ENCODE measurements at places on chromosomes 2 and 18.

DNA sequence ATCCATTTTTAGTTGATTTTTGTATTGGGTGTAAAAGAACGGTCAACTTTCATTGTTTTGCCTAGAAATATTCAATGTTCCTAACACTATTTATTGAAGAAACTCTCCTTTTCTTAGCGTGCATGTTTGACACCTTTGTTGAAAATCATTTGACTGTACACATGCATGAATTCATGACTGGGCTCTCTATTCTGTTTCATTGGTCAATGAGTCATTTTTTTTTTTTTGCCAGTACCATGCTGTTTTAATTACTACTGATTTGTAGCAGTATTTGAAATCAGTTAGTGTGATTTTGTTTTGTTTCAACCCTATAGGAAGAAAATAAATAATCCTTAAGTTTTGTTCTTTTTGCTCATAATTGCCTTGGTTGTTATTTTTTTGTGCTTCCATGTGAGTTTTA lies 828.7 kb downstream of the SUCLG1 start:
- no peak for DNase-seq

- no peak for DNase-seq
Measured at GRCh38 chr2:181658444-181658843, 1.5 kb upstream of the CERKL start.

DNA sequence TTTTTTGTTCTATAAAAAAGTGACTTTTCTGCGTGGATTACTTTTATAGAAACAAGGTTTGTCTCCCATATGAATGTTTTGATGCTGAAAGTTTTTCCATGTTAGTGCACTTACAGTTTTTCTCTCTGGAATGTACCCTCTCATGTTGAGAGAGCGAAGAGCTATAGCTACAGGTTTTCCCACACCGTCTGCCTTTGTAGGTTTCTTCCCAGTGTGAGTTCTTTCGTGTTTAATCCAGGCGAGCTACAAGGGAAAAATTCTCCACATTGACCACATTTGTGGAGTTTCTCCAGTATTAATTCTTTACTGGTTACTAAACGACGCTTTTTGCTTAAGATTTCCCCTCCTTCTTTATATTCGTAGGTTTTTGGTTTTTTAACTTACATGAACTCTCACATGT lies 85.1 kb downstream of the ACSL3 start:
- no peak for DNase-seq

DNA sequence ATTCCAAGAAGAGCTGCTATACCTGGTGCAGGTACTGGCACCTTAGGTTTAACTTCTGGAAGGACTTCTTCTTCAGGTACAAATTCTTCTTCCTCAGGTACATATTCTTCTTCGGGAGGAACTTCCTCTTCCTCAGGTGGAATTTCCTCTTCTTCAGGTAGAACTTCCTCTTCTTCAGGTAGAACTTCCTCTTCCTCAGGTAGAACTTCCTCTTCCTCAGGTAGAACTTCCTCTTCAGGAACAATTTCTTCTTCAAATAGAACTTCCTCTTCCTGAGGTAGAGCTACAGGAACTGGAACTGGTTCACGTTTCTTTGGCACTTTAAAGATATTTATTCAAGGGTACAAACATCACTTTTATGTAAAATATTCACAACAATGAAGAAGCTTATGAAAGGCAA lies 129.6 kb downstream of the TTN start:
- DNase-seq = no peak

DNA sequence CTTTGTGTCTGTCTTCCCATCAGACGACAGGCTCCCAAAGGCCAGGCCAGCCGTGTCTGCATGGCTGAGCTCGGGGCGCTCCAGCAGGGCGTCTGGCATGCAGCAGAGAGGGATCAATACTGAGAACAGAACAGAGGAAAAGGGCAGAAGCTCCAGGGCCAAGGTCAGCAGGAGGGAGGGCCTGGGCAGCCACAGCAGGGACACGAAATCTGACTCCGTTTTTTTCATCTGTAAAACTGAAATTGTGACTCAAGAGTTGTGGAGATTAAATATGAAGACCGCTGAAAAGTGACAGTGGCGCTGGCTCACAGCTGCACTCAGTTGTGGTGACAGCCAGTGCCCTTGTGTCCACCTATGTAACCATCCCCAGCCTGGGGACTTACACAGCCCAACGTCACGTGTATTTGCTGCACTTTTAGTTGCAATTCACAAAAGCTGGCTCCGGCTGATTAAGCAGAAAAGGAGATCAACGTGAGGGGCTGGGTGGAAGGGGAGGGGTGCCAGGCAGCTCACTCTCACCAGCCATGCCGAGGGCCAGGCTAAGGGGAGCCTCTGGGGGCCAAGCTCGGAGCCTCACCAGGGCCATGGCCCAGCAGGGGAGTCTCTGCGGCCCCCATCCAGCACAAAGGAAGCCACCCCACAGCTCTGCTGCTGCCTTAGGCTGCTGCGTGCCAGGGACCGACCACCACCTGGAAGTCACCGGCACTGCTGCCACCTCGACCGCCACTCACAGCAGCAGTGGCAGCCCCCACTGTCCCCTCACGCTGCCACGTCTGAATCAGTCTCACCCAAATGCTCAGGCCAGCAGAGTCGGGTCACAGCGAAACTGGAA lies 74.7 kb downstream of the EIPR1 start:
- DNase-seq = no peak

GRCh38 chr2:85702172-85702571 lies 8.0 kb downstream of the GNLY start:
- no peak for DNase-seq

DNA sequence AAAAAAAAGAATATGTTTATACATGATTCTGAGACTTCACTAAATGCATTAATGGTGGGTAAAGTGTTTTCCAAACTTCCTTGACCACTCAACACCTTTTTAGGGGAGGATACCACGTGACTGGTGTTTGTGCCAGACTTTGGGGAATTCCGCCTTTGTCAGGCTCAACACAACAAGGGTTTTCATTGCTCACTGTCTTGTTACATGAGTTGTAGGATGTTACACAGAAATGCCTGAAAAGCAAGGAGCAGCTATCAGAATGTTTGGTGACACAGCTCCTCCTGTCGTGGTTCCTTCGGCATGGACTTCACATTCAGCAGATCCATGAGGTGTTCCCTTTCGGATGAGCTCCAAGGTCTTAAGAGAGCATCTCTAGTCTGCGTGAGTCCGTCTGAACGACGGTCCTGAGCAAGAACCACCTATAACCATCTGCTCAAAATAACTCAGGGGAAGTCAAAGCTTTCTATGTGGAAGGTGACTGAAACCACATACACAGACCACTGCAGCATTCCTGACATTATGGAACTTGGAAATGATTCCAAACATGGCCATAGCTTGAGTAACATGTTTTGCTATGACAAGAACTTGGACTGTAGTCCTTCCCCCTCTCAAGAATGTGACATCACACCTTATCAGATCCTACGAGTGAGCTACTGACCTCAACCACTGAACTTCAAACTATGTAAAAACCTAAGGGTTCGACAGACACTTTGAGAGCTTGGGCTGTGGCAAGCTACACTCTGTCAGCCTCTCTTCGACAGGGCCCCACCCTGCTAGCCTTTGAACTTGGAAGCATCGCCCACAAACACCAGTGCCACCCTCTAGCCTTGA lies 57.5 kb downstream of the MCFD2 start:
- DNase-seq = no peak

DNA sequence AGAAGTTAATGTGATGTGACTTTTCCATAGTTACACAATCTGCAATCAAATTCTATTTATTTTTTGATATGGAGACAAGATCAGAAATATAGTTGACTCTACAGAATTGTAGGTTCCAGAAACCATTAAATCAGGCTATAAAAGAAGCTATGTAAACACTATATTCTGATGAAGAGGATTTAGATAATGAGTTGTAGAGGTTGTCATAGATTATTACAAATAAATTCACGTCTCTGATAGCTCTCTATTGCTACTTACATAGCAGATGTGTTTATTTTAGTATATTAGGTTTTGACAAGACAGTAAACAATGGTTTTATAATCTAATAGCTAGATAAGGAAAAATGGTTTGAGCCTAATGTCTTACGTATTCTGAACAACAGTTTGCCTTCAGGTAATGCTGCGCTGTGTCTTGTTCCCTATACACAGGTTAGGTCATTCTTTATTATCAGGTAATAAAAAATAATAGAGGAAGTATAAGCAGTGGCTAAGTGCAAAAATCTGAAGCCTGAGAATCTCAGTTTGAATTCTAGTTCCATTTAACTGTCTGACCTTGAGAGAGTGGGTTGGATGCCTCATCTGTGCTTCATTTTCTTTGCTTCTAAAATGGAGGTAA lies 93.4 kb downstream of the PPP1R1C start:
- DNase-seq = no peak

DNA sequence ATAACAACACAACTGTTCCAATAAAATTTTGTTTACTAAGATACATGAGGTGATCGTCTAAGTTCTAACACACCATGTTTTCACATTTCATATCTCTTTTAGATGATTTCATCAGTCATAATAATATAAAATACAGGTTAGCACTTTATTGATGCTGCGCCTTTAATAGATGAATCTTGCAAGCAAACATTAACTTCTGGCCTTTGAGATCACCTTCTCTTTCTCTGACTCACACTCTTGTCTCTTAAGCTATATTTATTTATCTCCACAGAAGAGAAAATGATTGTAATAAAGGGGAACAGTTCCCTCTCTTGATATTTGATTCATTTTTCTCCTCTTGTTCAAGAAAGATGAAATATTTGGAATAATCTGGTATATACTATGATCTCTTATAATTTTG lies 603.3 kb upstream of the POU3F3 start:
- no peak for DNase-seq

GRCh38 chr2:127612111-127612822 lies 33.7 kb upstream of the GPR17 start:
- no peak for DNase-seq

GRCh38 chr2:163626639-163627109 lies 109.1 kb downstream of the FIGN start:
- no peak for DNase-seq

DNA sequence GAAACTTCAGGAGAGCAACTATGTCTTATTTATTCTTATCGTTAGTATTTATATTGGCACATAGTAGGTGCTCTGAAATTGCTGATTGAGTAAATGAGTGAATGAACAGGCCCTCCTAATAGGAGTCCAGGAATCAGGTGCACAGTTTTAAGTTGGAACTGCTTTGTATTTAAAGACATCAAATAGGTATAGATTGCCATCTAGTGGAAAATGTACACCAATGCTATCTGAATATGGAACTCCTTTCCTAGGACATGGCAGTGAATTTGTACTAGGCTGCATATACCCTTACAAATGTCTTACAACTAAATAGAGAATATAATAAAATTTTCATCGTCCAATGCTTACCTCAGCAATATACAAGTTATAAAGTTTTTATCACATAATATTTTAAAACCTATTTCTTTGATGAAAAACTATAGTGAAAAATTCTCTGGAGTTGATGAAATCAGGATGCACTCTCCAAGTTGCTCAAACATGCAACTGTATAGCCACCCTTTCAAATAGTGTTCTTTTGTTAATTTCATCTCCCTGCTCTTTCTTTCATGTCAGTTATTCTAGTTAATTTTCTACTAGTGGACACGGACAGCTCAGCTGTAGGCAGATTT lies 318.9 kb upstream of the SYT4 start:
- no peak for DNase-seq

GRCh38 chr2:205407984-205408383 lies 274.3 kb upstream of the NRP2 start:
- DNase-seq = no peak
